ENCODE measurements at places on chromosomes 1 and 21.

- no peak for DNase-seq
These were observed 36.5 kb downstream of the RLF start for GRCh38 chr1:40197656-40198055.

DNA sequence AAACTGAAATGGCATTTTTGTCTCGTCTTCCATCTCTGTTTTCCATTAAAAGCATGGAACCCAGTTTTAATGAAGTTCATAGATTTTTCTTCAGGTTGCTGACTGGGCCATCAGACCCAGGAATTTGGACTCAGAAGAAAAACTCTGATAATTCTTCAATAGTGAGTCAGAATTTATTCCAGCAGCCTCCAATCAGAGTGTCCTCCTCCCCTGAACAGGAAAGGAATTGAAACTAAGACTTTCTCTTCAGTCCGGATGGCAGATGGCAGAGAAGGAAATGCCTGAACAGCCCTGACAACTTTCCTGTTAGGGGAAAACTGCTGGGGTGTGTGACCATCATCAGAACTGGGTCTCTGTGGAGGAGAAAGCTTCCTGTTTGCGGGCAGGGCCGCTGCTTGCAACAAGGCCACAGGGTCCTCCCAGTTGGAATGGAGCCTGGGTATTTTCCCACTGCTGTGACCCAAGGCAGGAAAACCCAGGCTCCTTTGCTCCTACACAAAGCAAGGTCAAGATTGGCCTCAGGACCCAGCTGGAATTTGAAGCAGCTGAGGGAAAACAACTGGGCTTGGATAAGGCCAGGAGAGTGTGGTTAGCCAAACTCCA lies 20.7 kb downstream of the CD34 start:
- no peak for DNase-seq

DNA sequence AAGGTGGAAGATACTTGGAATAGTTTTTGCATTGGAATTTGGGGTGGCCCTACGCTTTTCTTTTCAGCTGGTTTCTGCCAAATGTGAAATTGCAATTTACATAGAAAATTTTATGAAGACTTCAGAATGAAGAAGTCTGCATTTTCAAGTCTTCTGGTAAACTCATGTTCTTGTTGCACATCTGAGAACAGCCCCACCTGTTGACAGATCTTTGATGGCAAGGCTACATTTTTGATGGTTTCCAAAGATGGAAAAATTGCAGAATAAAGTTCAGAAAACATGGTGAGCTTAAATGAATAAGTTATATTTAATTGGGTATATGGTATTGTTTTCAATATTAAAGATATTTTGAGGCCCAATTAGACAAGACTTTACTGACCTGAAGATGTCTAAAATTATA lies 25.4 kb downstream of the OLFM3 start:
- DNase-seq = no peak

- DNase-seq = no peak
These were observed 3.9 kb upstream of the ZBED6 start for GRCh38 chr1:203791498-203791897.

GRCh38 chr1:245657371-245657770 lies 502.6 kb downstream of the KIF26B start:
- DNase-seq = no peak

All from nephron progenitor cell (in vitro differentiated cells).